GM23338 (cell line): ENCODE measurements at places on chromosomes 4 and X.

- DNase-seq, result no peak
Observed at GRCh38 chr4:71486550-71487343, 147.9 kb downstream of the SLC4A4 start.

DNA sequence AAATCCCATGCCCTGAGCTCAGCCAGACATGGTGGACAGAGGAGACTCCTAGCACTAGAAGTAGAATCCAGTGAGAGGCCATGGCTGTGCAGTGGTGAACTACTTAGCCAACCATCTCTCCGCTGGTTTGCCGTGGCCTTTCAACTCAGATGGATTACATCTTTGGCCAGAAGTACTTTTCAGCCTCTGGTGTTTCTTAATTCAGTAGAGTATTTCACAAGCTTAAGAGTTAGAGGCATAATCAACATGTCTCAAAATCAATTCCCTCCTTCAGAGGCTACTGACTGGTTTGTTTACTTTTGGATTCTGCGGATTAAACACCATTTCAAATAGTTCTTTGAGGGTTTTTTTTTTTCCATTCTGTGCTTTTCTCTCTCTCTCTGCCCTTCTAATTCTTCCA, 91.1 kb upstream of the PGRMC2 start:
- DNase-seq, result no peak

GRCh38 chrX:119240356-119240755, 4.3 kb downstream of the PGRMC1 start:
- DNase-seq, result no peak

- no peak for DNase-seq
Observed at GRCh38 chr4:11367371-11367770, 61.3 kb downstream of the HS3ST1 start.

DNA sequence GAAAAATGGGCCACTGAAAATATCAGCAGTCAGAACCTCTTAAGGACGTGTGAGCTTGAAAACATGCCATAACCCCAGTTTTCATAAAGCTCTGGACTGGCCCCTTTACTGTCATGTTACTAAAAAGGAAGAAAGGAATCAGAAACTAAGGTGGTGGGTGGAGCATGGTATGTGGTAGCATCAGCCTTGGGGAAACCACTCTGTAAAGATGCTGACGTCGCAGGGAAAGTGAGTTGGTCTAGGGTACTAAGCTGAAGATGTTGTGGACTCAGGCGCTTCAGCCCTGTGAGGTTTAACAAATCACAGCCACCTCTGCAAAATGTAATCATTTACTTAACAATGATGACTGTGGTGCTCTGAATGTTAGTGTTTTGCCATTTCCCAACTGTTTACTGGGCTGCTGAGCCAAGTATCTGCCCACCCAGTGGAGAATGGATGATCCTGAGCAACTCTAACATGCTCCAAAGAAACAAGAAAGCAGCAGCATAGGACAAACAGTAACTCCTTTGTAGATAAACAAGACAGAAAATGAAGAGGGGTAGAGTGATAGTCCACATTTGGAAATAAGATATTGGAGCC, 33.4 kb downstream of the C4orf54 start:
- peak; percentile 27 for DNase-seq

DNA sequence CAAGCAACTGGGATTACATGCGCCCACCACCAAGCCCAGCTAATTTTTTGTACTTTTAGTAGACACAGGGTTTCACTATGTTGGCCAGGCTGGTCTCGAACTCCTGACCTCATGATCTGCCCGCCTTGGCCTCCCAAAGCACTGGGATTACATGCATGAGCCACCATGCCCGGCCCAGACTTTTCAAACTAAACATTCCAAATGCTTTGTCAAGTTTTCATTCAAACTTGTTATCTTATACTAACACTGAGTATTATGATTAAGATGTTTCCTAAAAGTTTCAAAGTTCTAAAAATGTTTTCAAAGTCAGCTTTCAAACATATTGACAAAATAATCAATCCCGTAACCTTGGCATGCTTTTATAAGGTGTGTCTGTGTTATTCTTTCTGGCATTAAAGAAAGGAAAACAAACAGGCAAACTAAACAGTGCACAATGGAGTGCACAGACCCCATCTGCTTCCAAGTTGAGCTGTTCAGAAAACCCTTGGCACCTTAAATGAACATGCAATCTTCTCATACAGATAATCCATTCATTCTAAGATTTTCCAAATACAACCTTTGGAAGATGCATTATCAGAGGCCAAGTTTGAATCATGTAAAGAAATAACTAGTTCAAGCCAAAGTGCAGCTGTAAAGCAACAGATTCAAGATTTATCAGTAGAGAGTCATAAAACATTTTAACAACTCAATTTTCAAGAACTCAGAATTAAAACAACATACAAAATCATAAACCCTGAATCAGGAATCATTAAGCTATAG, 49.1 kb downstream of the ABCG2 start:
- no peak for DNase-seq

DNA sequence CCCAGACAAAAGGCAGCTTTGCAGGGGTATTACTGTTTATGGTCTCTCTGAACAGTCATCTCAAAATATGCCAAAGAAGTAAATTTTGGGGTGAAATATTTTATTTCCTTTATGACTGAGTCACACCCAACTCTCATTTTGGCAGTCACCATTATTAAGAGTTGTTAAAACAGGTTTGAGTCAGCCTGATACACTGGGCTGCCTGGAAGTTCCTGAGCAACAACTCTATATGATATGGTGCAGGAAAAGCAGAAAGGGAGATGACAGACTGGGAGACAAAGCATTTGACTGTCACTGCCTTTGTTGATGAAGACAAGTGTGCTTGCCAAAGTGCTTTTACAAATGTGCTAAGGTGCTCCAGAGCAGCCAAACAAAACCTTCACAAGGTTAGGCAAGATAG, 1263.5 kb downstream of the PCDH7 start:
- DNase-seq, result no peak

DNA sequence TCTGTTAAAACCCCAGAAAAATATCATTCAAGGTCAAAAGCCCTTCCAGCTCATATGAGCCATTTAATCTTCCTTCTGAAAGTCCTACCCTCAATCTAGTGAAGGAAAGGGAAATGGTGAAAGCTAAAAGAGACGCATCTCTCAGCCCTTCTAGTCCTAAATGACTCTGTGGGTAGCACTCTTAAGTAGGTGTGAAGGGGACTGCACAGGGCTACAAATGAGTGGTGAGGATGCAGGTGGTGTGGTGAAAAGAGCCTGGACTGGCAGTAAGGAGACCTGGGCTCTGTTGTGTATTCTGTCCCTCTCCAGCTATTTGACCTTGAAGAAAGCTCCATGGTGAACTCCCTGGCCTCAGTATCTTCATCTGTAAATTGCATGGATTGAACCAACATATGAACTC, 671.8 kb upstream of the DIPK2B start:
- DNase-seq, result no peak

- DNase-seq, result no peak
Observed at GRCh38 chrX:133569217-133569616, 153.9 kb upstream of the GPC4 start.

DNA sequence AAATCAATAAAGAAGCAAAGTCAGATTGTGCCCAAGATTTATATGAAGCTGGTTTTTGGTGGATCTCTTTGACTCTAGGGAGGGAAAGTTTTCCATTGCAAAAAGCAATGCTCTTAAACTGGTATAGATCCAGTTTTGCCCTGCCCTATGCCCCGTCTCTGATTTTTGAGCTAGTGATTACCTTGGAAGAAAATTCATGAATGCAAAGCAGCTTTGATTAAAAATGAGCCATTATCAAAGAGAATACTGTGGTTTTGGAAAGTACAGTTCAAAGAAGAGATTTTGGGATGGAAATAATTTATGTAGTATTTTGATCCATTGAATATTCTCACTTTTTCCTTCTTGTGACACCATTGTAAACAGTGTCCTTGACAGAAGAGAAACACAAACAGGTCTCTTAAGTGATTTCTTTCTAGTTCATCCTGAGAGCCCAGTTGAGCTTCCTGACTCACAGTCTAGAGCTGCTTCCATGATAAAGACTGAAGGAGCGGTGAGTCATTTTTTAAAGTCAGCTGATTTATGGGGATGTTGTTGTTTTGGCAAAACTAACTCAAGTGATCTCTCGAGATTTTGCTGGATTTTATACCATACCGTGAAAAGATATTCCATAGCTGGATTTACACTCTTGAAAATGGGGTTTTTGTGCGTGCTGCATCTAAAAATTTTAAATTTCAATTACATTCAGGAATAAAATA, 76.7 kb downstream of the AFF1 start:
- DNase-seq, result peak; percentile 75

DNA sequence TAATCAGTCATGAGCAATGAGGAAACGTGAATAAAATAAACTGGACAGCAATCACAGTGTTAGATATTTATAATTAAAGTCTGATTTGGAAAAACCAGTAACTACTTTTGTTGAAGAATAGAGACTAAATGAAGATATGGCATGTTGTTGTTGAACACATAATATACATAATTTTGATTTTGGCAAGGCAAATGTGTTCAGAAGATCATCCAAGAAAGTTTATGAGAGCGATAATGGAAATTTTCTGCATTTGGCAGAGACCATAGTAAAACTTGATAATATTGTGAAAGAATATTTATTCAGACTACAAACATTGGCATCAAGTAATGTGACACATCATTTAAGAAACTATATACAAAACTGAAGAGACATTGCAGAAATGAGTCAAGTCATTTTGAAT, 620.7 kb downstream of the TMA16 start:
- DNase-seq, result no peak

DNA sequence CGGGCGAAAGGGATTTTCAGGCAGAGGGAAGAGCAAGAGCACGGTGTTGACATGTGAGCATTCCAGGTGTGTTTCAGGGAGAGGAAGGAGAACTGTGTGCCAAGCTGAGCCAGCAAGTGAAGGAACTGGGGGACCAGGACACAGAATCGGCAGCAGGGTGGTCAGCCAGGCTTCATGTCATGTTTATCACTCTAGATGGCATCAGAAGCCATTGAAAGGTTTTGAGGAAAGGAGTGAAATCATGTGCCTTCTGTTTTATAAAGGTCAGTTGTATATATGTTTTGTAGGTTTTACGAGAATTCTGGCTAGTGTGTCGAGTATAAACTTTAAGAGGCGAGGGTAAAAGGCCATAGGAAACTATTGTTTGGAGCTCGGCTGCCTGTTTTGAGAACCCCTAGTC, 682.3 kb downstream of the TRIML1 start:
- DNase-seq, result peak; percentile 8

DNA sequence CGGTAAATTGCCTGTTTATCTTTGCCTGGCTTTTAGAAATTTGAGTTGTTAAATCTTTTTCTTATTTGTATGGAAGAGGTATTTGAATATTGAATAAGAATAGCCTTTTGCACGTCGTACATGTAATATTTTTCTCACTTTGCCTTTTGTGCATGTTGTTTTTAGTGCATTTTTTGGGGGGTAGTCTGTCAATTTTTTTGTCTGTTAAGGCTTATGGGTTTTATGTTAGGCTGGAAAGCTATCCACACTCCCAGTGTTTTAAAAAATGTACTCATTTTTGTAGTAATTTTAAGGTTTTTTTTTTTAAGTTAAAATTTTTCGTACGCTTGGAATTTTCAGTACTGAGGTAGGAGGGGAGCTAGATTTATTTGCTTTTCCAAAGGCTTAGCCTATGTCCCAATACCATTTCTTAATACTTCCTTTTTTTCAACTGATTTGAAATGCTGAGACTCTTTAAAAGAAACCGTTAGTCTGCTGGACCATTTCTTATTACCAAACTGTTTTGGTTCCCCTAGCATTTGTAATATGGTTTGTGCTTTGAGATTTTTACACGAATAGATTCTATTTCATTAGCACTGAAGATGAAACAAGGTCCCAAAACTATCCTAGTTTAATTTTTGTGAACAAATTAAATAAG, 1.3 kb downstream of the HERC5 start:
- no peak for DNase-seq

GRCh38 chrX:106931831-106932491, 11.8 kb downstream of the CLDN2 start:
- DNase-seq, result no peak

DNA sequence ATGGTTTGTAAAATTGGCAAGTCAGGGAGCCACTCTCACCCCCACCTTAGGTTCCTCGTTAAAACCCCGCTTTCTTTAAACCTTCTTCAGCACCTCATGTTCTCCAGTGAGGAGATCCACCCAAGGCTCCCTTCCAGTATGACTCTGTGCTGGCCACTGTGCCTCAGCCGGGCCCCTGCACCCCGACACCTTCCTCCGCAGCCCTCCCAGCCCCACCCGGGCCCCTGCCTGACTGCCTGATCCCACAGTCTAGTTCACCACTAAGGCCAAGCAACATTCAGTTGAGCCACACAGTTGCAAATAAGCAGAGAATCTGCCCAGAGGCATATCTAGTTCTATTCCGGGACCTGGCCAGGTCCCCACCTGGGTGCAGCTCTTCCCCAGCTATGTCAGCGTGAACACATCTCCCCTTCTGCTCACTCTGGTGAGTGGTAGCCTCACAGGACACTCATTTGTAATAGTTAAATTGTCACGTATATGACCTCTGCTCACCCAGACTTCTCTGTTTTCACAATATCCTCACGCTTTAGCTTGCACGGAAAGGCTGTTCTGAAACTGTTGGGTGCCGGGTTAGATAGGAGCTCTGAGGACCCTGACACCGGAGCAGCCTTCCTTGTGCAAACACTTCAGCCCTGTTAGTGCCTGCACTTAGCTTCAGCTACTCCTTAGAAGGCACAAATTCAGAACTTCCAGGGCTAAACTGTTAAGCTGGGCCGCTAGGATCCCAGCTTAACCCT, 146.8 kb downstream of the DCTD start:
- DNase-seq, result no peak

- DNase-seq, result peak; percentile 31
Observed at GRCh38 chrX:13029887-13030771, 14.3 kb downstream of the FAM9C start.

DNA sequence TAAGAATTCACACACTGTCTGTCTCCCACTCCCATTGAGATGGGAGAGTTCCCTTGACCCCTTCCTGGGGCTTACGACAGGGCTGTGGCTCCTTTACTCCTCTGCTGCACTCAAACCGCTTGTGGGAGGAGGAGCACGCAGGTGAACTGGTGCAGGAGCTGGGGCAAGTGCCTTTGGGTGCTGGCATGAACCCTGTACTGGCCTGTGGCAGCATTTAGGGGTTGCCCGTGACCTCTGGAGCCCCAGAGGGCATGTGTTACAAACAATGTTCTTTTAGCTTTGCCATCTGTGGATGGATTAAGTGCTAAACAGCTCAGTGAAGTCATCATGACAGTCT, 21.8 kb upstream of the FTHL17 start:
- DNase-seq, result no peak

- peak; percentile 73 for DNase-seq
Observed at GRCh38 chrX:68822641-68823410, 6.0 kb upstream of the EFNB1 start.

GRCh38 chr4:78214078-78214477, 157.0 kb downstream of the FRAS1 start:
- no peak for DNase-seq

DNA sequence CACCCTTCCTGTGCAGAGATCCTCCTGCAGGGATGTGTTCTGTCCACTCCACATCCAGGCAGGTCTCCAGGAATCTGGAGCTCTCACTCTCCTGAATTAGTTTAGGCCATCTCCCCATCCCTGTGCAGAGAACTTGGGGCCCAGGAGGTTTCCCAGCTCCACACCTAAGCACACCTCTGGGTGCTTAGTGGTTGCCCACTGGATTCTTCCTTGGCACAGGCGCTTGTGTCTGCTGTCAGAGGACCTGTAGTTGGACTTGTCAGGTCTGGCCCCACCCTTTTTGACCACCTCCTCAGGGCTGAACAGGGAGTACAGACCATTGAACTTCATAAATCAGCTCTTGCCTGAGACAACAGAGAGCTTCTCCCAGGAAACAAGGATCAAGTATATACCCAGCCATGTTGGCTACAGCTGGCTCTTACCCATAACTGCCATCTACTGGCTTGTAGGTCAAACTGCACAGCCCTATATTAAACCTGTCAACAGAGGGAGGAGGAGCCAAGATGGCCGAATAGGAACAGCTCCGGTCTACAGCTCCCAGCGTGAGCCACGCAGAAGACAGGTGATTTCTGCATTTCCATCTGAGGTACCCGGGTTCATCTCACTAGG, 275.5 kb downstream of the PPARGC1A start:
- peak; percentile 76 for DNase-seq
